ENCODE measurements at places on chromosomes 5 and 9.

- DNase-seq = no peak
Measured at GRCh38 chr9:37908698-37909186, 4.8 kb upstream of the SLC25A51 start.

- no peak for DNase-seq
Measured at GRCh38 chr9:82716821-82717220, 346.1 kb downstream of the RASEF start.

DNA sequence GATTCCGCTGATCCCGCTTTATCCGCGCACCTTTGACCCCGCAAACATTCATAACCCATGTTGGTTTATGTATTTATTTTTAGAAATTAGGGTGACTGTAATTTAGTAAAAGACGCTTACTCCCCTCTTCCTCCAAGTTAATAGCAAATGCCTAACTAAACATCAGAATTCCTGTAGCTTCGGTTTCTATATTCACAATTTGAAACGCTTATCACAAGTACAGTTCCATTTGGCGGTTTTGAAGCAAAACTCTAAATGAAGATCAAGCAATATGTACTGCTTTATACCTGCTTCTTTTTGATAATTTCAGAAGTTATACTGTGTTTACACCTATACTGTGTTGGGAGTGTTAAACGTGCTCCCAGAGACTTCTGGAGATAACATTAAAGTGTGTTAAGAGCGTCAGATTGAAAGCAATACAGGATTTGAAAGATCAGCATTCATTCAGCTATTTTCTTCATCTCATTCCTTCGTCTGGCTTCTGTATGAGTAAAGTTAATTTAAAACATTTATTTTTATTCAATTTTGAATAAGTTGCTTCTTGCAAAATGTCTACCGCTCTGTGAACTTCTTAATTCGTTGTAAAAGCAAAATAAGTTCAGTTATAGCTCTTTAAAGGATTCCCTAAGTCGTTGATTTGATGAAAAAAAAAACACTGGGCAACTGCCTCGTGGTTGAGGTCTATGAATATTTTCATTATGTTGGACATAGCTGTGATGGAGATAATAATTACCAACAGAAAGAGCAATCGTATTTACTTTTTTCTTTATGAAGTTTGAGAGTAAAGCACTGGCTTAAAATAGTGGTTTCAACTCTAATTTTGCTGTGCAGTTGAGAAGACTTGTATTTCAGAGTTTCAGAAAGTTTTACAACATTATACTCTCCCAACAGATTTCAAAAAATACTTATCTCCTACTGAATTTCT lies 2.5 kb downstream of the PRDM6 start:
- no peak for DNase-seq

GRCh38 chr9:124654431-124654830 lies 116.7 kb downstream of the NR6A1 start:
- no peak for DNase-seq

- DNase-seq = no peak
Measured at GRCh38 chr5:141402553-141403243, at the start of gene PCDHGA9. TSS of gene PCDHGA9 (plus strand) at chr5:141402778. CDS start at chr5:141402953, 175 bp downstream.

DNA sequence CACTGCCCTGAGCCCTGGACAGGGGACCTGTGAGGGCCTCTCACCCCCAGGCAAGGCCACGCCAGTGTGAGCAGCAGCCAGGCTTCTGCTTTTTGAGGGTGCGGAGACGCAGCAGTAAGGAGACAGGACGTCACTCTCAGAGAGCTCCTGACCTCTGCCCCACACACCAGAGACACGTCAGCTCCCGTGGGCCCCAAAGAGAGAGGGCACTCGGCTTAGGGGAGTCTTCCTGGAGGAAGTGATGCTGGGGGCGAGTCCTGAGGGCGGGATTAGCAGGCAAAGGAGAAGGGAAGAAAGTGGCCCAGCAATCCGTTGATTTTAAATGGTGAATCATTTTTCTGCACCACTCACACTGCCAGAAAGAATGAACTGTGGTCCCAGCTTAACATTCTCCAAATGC lies 24.0 kb upstream of the SLC9A3 start:
- DNase-seq = peak; percentile 63

- DNase-seq = no peak
Measured at GRCh38 chr5:36611520-36612274, 5.3 kb downstream of the SLC1A3 start.

DNA sequence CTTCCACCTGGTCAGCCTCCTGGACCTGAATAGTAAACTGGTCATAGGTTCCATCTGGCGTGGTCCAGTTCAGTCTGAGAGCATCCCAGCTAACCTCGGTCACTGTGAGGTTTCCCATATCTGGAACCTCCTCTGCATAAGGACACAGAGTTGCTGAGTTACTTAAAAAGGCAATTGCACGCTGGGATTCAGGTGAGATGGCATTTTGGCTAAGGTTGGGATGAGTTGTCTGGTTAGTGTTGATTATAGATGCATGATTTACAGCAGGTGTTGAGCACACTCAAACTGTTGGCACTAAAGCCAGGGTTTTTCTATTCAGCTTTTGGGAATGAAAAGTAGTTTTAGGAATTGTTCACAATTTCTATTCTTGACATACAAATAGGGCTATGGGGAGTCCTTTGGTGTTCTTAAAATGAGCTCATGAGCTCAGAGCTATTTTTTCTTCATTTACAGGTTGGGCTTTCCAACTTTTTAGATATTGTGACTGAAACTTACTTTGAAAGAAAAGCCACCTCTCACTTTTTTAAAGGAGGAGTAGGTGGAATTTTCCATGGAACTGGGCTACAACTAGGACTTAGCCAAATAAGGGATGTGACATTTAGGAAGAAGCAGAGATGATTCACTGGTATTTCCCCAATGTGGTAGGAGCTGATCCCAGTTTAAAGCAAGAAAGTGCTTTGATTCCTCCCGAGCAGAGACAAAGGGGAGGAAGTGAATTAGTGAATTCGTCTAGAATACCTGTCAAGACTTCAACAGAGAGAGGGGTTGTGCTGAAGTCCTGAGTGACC lies 54.7 kb downstream of the TNC start:
- no peak for DNase-seq

DNA sequence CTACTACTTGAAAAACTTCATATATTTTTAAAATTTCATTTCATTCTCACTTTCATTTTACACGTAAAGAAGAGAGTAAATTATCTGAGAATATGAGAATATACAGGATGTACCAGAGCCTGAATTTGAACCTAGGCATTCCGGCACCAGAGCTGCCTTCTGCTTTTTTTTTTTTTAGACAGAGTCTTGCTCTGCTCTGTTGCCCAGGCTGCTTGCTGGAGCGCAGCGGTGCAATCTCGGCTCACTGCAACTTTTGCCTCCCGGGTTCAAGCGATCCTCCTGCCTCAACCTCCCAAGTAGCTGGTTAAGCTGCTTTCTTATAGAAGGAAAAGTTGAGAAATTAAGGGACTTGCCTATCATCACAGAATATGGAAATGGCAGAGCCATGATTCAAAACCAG lies 540.1 kb downstream of the EBF1 start:
- DNase-seq = no peak

GRCh38 chr5:141875795-141876627 lies 2.2 kb downstream of the PCDH1 start:
- peak; percentile 77 for DNase-seq

DNA sequence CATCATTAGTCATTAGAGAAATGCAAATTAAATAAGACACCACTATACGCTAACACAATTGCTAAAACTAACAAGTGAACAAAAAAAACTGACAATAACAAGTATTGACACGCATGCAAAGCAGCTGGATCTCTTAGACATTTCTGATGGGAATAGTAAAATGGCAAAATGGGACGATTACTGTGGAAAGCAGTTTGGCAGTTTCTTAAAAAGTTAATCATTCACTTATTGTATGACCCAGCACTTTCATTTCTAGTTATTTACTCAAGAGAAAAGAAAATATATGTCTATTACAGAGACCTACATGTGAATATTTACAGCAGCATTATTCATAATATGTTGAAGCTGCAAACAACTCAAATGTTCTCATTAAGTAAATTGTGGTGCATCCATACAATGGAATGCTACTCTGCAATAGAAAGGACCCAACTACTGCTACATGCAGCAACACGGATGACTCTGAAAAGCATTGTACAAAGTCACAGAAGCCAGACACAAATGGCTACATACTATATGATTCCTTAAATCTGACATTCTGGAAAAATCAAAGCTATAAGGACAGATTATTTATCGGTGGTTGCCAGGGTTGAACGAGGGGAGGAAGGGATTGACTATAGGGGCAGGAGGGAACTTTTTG lies 96.8 kb upstream of the ITGA2 start:
- no peak for DNase-seq

DNA sequence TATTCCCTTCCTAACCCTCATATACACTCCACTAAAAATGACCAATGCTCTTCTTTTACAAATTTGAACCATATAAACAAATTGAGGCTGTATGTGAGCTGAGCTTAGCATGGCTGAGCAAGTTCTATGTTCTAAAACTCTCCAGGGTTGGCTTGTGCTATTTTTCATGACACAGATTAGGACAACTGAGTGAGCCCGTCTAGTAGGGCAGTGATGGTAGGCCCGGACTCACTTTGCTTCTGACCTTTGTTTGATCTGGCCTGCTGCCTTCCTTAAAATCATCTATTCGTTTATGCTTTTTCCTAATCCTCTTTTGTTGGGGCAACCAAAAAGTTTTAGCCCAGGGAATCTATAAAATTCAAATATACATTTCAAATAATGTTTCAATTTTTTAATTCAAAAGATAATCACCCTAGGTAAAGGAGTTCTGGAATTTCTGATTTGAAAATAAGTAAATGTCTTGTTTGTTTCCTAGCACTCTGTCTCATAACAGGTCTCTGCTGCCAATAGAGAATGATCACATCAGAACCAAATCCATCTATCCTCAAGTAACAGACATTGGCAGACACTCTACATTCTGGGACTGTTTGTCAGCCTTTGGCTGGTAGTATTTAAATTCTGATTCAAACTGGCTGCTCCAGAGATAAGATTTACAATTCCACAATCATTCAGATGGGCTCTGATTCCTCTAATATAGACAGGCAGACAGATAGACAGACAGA lies 217.0 kb upstream of the TARS1 start:
- DNase-seq = no peak

GRCh38 chr9:33120620-33121019 lies 44.1 kb upstream of the SMU1 start:
- no peak for DNase-seq

GRCh38 chr5:67537439-67538148 lies 341.0 kb upstream of the CD180 start:
- DNase-seq = no peak

- DNase-seq = no peak
Measured at GRCh38 chr5:66518753-66519152, 77.4 kb upstream of the MAST4 start.

DNA sequence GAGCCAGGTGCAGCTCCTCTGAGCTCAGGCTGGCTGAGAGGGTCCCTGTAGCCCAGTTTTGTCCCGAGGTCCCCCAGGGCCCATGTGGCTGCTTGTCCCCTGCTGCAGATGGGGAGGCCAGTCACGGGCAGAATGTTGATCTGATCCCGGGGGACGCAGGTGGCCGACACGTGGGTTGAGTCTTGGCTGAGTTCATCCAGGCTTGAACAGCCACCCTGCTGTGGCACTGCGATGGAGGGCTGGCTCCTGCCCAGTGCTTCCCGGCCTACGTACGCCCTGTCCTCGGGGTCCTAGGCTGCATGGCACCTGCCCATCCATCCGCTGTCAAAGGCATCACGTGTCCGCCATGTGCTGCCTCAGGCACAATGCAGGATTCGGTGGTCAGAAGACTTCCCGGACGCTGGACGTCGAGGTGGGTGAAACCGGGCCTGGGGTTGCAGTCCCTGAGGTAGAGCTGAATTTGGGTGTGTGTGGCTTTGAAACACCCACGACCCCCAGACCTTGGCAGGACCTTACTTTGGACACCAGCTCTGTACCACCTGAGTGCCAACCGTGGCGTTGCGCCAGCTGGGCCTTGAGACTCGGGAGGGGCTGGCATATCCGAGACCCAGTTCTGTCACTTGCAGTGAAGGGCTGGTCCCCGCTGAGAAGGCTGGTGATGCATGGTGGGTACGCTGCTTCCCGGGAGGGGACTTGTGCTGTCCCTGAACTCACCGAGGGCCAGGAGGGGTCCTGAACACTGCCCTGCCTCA lies 22.3 kb downstream of the RXRA start:
- DNase-seq = no peak

DNA sequence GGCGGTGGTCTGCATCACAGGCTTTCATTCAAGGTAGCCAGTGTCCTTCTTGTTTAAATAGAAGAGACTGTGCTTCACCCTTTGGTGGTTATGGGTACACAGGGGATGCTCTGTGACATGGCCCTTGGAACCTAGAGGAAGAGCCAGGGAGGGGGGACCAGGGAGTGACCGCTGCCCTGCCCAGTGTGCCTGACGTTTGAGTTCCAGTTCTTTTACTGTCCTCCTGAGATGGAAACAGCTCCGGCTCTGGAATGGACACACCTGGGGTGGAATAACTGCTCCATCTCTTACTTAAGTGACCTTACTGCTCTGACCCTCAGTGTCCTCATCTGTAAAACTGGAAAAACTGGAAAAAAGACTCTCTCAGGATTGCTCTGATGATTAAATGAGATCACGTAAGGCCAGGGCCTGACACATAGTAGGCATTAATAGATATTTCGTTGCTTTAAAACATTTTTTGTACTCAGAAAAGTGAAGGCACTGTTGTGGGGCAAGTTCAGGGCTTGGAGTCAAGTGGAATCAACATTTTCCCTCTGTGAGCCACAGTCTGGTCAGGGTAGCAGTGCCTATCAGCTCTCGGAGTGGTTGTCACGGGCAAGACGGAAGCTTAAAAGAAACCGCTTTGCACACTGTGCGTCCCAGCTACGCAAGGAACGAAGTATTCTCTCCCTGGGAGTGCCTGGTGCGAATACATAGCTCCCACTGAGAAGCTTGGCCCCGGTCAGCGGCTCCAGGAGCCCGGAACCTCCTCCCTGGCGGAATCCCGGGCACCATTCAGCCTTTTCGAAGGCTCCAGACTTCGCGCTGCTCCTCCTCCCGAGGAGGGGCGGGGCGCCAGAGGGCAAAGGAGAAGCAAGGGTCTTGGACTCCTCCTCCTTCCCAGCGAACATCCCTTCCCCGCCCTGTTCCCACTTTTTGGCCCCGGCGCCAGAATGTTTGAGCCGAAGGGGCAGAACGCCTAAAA lies 5.8 kb downstream of the POU4F3 start:
- DNase-seq = no peak

GRCh38 chr9:13941714-13942113 lies 372.2 kb downstream of the NFIB start:
- DNase-seq = no peak

DNA sequence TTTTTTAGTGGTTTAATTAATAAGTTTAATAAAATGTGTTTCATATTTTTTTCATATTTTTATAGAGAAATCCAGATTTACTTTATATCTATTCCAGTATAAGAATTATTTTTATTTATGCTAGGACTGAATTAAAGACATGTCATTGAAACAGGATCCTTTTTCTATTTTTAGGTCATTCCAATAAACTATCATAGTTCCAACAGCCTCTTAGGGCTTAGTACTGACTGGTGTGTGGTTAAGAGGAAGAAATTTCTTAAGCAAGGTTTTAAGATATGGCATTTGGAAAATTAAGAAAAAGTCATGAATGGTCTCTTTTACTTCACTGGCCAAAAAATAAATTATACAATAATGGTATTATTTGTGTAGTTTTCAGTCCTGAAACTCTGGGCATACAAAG lies 31.2 kb upstream of the PRR16 start:
- no peak for DNase-seq
